ENCODE measurements at places on chromosomes 7 and 10.

- peak; percentile 81 for DNase-seq
Measured at GRCh38 chr7:1940402-1940786, 270.3 kb downstream of the ELFN1 start.

DNA sequence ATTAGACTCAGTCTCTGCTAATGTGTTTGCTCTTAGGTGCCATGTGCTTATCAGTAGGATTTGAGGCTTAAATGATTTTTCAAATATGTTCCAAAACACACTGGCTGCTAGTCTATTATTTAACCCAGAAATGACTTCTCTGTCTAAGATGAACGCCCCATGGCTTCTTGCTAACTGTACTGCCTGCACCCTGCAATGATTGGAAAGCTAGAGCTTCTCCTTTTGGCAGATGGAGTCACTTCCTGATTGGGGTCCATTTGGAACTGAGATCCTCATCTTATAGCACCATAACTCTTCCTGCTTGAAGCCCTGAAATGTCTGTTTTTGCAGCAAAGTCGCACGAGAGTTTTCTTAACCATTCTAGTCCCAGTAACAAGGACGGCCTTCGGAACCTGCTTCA, 186.5 kb upstream of the ADO start:
- no peak for DNase-seq

DNA sequence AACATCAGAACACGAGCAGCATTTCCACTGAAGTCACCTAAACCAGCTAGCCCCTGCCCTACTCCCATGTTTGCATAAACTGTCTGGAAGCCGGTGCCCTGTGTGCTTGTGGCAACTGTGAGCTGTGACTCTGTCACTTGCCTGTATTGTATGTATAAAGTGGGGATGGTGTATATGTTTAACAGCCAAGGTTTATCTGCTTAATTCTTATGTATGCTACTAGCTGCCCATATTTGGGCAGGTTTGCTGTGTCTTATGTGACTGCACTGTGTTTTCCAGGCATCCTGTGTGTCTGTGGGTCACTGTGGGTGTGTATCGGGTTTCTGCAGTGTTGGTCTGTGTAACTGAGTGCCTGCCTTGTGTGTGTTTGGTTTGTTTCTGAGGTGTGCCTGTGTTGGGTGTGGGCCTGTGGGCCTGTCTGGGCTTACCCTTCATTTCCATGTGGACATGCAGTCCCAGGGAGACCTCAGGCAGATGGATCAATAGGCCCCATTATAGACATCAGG, 9.3 kb downstream of the LBX1 start:
- no peak for DNase-seq

DNA sequence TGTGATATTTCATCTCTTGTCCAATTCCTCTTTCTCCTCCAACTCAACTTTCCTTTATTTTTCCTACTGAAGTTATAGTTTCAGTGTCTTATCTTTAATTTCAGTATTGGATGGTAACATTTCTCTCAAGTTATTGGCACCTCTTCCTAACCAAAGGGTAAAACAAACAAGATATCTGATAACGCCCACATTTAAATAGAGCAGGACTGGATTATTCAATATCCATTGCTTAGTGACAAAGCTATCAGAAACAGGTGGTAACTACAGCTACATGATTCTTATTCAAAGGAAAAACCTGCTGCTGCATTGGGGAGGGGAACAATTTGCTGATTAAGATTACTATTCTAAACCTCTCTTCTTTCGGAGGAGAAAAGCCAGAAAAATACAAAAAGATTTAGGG, 87.8 kb downstream of the TAF3 start:
- no peak for DNase-seq

- no peak for DNase-seq
Measured at GRCh38 chr10:17622061-17622460, 4.9 kb upstream of the HACD1 start.

DNA sequence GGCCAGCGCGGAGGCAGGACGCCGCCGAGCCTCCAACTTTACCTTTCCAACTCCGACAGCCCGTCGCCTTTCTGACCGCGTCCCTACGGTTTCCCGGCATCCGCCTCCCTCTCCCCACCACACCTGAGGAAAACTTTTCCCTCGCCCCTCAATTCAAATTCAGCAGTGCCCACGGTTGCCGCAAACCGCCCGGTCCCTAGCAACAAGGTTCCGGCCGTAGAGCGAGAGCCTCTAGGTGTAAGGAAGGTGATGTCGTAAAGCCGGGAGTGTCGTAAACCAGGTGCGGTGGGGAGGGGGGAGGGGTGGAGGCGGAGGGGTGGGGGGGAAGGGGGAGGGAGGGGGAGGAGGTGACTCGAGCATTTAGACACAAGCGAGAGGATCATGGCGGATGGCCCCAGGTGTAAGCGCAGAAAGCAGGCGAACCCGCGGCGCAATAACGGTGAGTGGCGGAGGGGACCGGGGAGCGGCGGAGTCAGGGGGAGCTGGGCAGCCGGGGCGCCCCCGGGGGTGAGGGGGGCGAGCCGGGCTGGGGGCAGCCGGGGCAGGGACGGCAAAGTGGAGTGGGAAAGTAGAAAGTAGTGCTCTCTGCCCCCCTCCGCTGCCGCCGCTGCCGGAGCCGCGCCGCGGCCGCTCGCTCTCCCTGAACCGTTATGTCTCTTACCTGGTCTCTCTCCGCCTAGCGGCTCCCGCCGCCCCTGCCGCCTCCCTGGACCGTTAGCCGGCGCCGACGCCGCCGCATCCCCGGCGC, at the start of gene ZEB1:
Gene ZEB1 (plus strand): TSS at position 363 of the 748 bp plus-strand sequence. CDS start 19 bp downstream, at position 382.
- DNase-seq = peak; percentile 90
